ENCODE measurements at places on chromosomes 6 and 20.

DNA sequence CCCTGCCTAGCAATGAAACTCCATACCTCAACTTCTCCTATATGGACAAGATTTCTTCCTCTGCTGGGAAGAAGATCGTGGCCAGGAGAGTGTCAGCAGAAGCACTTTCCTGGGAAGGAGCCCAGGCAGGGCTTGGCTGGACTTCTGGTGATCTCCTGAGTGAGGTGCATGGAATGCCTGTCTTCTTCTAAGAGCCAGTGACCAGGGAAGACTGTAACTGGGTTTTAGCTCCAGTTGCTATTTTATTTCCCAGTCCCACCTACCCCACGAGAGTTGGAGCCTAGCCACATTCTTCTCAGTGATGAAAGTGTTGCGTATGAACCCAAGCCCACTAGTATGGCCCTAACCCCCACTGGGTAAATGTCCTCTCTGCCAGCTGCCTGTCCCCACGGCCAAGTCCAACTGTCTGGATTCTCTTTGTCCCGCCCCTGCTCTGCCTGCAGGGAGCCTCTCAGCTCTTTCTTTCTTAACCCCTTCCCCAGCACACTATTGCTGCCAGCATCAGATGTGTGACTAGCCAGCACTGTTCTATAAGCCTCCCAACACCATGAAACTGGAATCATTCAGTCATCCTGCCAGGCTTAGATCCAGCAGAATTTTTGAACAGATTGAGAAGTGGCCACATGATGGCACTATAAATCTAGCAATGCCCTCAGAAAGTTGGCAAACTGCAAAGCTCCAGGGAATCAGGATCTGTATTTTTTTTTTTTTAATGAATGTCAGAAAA lies 69.8 kb upstream of the FAM184A start:
- peak; percentile 84 for DNase-seq

GRCh38 chr6:30894381-30894780 lies 10.1 kb downstream of the DDR1 start:
- no peak for DNase-seq

GRCh38 chr6:145814035-145814500 lies 527 bp downstream of the FBXO30 start:
- peak; percentile 30 for DNase-seq

DNA sequence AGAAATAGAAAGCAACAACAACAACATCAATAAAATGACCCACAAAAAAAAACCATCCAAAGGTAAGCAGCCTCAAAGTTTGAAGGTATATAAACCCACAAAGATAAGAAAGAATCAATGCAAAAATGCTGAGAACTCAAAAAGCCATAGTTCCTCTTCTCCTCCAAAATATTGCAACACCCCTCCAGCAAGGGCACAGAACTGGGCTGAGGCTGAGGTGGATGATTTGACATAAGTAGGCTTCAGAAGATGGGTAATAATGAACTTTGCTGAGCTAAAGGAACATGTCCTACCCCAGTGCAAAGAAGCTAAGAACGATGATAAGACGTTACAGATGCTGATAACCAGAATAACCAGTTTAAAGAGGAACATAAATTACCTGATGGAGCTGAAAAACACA lies 188.8 kb upstream of the BTBD3 start:
- no peak for DNase-seq

DNA sequence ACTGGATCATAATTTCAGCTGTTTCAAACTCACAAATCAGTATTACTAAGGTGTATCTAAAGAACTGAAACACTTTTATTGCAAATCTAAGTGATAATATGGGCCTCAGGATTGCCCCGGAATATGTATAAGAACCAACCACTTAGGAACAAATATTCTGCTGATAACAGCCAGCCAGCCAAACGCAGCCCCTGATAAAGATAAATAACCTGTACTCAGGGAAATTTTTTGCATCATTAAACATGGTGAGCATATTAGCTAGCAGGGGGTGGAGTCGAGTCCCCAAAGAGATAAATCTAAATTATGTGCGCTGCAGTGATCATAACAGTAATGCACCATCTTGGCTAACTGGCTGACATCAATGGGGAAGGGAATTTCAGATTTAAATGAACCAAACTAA lies 410.2 kb upstream of the MAP3K7 start:
- DNase-seq = no peak

DNA sequence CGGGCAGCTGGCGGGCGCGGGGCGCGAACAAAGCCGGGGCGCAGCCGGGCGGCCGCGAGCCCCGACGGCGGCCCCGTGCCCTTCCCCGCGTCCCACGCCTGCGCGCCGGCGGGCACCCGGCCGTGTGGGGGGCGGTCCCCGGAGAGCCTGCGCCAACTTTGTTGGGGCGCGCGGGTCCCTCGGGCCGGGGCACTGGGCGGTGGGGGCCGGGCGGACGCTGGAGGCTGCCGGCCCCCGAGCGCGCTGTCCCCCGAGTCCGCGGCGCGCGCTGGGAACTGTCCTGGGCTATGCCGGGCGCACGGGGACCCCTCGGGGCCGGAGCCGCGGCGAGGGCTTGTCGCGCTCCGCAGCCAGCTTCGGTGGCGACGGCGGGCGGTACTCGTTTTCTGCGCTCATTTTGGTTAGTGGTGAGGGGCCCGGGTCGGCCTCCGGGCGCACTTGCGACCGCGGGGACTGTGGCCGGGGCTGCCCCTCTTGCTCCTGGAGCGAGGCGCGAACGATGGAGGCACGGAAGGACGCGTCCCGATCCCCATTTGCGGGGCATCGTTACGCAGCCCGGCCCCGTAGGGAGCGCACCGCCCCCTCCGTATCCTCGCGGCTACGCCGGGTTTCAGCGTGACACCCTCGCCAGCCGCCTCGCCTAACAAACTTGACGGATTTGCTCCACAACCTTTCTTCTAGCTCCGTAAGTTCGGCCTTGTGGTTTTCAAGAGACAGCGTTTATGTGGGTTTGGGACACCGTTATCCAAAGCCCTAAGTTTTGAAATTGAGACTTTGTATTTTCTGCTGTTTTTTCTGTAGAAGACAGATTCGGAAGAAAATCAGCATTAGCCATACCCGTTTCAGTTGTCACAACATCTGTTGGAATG lies 622 bp downstream of the SS18L1 start:
- DNase-seq = no peak

DNA sequence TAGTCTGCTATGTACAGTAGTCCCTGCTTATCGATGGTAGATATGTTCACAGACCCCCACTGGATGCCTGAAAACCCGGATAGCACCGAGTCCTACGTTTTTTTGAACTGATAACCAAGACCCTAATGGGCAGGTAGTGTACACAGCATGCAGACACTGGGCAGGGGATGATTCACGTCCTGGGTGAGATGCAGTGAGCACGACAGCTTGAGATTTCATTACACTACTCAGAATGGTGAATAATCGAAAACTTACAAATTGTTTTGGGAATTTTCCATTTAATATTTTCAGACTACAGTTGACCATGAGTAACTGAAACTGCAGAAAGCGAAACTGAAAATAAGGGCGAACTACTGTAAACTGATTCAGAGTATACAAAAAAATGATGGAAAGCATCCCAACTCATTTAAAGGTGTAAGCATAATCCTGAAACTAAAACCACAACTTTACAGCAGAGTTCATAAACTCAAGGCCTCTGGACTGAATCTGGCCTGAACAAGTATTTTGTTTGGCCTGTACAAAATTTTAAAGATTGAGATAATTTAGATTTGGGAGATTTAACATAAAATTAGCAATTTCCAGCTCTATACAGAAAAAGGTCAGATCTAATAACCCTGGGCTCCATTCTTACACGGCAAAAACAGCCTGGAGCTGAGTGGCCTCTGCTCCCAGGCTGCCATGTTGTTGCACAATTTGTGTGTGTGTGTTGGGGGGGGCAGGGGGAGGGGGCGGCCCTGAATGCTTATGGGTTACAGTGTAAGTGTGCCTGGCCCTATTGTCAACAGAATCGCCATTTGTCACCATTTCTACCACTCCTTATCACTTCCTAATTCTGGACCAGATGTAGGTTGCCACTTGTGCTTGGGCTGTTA lies 34.9 kb downstream of the RNF24 start:
- peak; percentile 50 for DNase-seq

- DNase-seq = no peak
Observed at GRCh38 chr6:107079429-107079828, 35.9 kb downstream of the BEND3 start.

- DNase-seq = peak; percentile 78
Observed at GRCh38 chr6:106979435-106979884, 4.9 kb upstream of the CD24 start.

- DNase-seq = peak; percentile 95
Observed at GRCh38 chr6:3913077-3913957, 64.1 kb downstream of the FAM50B start.

DNA sequence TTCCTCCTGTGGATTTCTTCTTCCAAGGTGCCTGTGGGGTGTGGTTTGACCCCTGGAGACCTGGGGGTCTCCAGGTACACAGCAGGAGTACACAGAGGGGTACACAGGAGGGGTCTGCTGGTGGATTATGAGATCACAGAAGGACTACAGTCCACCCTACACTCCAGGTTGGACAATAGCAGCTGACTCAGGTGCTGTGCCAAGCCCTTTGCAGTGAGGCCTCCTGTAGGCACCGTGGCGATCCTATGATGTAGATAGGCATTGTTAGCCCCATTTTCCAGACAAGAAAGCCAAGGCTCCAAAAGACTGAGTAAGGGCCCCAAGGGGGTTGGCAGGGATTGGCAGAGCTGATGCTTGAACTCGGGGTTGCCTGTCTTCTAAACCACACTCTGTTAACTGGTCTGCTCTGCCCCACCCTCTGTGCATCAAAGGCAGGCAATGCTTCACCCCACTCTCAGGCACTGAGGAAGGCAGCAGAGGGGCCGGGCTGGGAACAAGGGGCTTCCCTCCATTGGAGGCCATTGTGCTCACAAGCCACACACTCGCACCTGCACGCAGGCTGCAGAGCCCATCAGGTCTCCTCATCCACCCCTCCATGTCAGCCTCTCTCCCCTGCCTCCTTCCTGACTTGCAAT lies 77.5 kb upstream of the SIRPA start:
- DNase-seq = no peak

DNA sequence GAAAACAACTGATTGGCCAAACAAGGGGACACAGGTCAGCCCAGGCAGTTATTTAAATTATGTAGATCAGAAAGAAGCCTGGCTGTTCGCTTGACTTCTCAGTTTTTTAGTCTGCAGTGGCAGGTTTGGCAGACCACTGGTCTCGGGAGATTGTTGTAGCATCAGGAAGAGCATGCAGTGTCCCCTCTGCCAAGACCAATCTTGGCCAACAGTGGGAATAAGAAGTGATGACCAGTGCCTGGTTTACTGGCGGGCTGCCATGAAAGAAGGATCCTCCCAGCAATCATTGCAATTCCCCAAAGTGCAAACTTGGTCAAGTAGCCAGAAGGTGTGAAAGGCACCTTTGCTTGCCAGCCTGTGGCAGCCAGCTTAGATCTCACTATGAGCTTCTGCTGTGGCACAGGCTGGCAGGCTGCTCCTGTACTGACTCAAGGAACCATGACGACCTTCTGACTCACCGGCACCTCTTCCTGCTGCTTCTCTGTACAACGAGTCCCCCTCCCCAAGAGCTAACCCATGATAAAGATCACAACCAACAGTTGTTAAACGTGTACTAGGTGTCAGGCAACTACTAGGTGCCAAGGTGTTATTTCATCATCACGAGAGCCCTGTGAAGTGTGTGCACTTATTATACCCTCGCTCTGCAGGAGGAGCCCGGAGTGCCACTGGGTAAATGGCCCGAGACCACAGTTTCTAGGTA lies 76.8 kb upstream of the DUSP22 start:
- DNase-seq = no peak

DNA sequence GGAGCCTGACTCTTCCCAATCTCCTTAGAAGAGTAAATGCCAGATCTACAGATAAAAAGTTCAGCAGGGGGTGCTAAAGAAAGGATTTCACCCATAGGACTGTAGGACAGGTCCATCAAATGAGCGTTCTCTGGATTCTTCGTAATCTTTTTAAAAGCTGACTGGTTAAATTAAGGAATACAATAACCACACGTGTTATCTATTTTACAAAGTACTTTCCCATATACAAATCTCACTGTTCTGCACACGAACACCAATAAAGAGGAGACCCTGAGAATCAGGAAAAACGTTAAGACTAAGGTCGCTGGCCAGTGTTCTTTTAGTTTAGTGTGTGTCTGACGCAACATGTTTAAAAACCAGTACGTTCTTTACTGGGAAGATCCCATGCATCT lies 542 bp downstream of the TUBE1 start:
- DNase-seq = peak; percentile 60

GRCh38 chr20:45419188-45420091 lies 3.5 kb downstream of the PIGT start:
- peak; percentile 99 for DNase-seq

DNA sequence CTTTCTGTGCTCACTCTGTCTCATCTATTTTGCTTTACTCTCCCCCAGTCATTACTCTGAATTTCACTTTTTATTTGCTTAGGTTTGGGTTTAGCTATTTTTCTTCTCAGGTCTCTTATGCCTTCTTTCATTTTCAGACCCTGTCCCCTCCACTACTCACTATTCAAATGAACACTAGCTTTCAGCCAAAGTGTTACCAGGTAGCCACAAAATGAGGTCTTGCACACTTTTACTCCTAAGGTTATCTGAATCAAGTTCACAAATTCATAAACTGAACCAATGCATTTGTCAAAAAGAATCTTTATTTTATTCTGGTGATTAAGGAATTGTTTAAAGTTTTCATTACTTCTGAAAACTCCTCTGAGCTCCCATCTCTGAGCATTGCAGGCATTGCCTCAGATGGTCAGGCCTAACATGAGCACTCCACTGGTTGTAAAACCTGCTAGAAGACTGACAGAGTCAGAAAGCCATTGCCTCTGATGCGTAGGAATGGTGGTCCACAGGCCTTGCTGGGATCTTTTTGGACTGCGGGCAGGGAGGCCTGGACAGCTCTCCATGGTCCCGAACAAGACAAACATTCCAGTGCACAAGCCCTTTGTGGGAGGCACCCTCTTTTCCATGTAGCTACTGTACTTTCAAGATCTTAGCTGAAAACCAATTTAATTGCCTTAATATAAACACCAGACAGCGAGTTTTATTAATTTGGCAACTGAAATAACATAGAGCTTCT lies 48.5 kb downstream of the FYN start:
- DNase-seq = no peak

DNA sequence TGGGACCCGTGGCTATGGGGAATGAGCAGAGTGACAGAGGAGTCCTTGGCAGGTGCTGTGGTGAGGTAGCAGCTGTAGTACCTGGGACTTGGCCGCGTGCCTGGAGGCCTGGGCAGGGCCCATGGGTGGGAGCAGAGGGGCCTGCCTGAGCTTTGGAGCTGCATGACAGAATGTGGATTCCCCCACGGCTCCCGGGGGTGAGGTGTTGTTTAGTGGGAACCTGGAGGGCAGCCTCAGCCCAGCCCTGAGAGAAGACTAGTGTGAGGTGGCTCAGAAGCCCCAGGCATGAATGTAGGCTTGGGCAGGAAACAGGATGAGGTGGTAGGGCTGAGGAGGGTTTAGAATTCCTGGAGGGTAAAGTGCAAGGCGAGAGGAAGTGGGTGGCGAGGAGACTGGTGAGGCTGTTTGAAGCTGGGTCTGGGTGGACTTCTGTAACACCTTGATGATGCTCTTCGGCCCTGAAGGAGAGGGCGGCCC lies 86.5 kb upstream of the SCP2D1 start:
- no peak for DNase-seq

Measured in HFFc6 (cell line).